Panc1 (cell line): ENCODE measurements at places on chromosomes 7 and 10. TPM values are rescaled to one million over a fixed set of nuclear protein-coding genes. Genes with fewer than 3 reads are reported as not detected.

The FAM171A1 gene
- 19.2 TPM for total RNA-seq

The ADGRA1 gene
- total RNA-seq, result 0.05 TPM

The RELN gene
- total RNA-seq, result 0.10 TPM

The NANOS1 gene
- total RNA-seq, result 18.0 TPM

The GALNT17 gene
- total RNA-seq, result not detected

The CYP3A4 gene
- 0.15 TPM for total RNA-seq

DNA sequence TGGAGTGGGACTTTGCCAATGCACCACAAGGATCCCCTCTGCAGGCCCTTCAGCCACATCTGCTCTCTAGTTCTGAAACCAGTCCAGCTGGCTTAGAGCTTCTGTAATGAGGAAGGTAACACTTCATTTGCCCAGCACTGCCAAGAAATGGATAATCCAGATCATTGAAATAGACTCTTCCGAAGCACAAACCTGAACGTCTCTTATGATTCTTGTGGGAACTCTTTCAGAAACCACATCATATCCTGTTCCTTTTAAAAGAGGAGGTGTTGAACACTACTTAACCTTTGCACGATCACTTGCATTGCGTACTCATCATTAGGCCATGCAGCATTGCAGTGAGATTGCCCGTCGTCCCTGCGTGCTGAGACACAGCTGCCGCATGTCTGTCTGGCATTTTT is 25.8 kb upstream of the PLPP4 start:
- DNase-seq, result no peak

DNA sequence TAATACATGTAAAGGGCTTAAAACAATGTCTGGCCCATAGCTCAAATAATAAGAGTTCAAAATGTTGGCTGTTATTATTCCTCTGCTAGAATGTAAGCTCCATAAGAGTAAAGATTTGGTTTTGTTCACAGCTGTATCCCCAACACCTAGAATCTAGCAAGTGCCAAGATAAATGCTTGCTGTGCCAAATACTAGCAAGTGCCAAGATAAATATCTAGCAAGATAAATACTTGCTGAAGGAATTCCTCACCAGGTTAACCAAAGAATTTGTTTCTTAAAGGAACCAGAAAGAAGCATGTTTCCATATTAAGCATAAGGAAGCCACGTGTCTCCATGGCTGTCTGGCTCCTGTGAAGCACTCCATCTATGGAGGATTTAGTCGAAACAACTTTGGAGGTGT is 235.2 kb upstream of the SP4 start:
- DNase-seq, result no peak

DNA sequence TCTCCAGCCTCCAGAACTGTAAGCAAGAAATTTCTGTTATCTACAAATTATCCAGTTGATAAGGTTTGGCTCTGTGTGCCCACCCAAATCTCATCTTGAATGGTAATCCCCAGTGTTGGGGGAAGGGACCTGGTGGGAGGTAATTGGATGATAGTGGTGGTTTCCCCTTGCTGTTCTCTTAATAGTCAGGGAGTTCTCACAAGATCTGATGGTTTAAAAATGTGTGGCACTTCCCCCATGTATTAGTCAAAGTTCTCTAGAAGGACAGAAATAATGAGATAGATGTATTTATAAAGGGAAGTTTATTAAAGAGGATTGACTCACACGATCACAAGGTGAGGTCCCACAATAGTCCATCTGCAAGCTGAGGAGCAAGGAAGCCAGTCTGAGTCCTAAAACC is 56.2 kb upstream of the APBB1IP start:
- DNase-seq, result no peak

DNA sequence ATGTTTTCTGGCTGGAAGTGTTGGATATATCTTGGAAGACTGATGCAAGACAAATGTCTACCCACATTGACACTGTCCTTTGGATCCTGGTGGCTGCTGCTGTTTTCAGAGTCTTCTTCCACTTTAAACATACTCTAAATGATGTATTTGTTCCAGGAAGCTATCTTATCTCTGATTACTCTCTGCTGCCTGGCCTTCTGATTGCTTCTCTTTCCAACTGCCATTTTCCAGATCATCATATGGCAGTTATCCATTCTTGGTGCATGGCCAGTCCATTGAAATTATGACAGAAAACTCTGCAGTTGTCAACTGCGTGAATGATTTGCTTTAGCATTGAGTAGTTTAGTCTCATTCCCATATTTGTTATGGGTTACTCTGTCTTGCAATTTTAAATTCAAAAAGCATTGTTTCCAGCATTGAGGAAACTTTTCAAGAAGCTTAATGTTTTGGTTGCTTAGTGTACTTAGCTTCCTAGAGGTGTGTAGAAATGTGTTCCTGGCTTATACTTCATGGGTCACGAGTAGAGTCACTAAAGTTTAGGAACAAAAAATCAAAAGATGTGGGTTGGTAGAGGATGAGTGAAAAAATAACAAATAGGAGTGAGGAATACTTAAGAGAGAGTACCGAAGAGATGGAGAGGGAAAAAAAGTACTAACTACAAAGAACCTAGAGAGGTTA is 268.3 kb upstream of the MTPN start:
- no peak for DNase-seq

DNA sequence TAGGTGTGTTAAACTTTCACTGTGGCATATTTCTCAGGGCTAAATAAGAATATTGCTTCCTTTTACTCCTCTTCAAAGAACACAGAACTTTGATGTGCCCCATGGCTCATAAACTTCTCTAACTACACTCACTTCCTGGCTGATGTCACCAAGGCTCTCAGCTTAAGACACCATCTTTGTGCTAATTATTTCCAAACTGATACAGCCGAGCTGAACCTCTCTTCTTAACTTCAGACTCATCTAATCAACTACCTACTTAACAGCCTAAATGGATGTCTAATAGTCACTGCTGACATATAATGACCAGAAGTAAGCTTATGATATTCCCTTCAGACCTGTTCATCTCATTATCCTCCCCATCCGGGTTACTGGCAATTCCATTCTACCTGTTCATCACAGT is 3.6 kb downstream of the C10orf67 start:
- no peak for DNase-seq

- DNase-seq, result no peak
These were observed 183.1 kb downstream of the TAX1BP1 start for GRCh38 chr7:27922907-27923641.

DNA sequence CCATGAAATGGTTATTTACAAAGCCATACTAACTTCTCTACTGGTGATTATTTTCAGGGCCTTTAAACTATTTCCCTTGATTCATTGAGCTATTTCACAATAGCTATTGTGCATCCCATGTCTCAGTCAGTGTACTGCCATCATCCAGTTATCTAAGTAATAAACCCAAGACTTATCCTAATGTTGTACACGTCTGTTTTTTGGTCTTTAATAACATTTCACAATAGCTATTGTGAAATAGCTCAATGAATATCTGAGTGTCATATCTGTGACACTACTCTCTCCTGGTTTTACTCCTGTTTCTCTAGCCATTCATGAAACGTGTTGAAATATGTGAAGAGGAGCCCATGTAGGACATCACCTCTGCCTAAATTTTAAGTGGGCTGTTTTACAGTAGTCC is 36.5 kb upstream of the TMEM140 start:
- DNase-seq, result no peak

GRCh38 chr10:118116715-118117449 is 70.1 kb upstream of the RAB11FIP2 start:
- DNase-seq, result no peak

DNA sequence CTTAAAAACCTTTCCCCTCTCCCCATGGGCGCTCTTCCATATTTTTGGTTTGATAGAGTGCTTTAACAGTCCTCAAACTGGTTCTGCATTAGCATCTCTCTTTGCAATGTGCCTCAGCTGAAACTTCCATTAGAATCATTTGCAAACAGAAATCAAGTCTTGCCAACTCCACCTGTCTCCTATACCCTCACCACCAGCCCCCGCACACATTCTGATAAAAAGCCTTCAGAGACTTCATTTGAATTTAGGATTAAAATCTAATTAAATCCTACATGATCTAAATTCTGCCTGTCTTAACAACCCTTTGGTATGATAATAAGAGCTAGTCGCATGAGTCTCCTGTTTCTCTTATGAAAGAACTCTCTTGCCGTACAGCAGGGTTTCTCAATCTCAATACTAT is 384.9 kb upstream of the ETV1 start:
- no peak for DNase-seq

DNA sequence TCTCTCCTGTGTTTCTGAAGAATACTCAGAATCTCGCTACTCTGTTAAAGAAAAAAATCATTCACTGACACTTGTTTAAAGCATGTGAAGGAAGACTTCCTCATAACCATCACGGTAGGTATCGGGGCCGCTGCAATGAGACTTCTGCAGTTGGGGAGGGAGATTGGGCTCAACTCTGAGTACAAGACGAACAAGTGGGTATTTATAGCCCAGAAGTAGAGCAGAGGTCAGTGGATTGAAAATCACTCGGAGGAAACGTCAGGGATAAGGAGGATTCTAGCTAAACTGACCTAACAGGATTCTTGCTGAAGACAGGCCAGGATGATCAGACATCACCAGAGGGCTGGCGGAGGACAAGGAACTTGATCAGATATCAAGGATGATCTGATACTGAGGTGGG is 33.3 kb downstream of the ITPRIP start:
- DNase-seq, result no peak

DNA sequence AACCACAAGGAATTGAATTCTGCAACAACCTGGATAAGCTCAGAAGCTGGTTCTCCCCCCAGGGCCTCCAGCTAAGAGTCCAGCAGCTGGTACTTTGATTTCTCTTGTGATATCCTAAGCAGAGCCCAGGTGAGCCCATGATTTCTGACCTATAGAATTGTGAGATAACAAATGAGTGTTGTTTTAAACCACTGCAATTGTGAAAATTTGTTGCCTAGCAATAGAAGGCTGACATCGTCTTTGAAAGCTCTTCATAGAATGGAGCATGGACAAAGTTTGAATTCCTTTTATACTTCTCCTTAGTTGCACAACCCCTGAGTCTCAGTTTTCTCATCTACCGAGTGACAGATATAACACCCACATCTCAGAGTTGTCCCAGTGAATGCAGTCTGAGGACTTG is 129.9 kb downstream of the TEX36 start:
- no peak for DNase-seq

- DNase-seq, result no peak
These were observed 251.1 kb downstream of the GPR37 start for GRCh38 chr7:124514471-124514870.

DNA sequence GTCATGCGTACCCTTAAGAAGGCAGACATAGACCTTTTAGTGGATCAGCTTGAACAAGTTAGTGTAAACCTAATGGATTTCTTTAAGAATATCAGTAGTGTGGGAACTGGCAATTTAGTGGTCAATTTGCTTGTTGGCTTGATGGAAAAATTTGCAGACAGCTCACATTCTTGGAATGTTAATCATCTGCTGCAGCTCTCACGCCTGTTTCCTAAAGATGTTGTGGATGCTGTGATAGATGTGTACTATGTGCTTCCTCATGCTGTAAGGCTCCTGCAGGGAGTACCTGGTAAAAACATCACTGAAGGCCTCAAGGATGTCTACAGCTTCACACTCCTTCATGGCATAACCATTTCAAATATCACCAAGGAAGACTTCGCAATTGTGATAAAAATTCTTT is 103.4 kb downstream of the ABCA13 start:
- no peak for DNase-seq

DNA sequence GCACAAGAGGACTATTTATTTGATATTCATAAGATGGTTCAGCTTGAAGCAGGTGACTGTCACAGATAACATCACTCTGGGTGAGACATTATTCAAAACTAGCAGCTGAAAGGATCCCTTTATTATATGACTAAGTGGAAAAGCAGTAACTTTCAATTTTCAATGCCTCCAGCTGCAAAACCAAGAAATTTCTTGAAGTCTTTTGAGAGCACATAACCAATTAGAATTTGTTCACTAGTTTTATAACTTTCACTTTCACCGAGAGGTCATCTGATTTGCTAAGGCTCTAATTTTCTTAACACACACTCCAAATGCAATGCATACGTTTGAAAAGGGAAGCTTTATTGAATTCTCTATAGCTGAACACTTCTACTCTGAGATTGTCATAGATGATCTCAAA is 88.6 kb upstream of the KLF14 start:
- DNase-seq, result no peak

DNA sequence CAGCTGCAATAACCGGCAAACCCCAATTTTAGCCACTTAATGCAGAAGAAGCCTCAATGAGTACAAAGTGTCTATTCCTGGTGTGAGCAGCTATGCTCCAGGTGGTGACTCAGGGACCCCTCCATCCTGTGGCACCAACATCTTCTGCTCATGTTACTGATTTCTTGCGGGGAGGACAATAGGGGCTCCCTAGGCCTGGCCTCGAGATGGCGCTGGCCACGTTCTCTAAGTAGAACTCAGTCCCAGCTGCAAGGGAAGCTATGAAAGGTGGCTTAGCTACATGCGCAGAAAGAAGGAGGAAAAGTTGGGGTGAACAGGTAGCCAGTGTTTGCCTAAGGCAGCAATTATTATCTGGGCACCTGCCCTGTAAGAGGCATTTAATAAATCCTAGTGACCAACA is 6.6 kb downstream of the GJD4 start:
- DNase-seq, result no peak

GRCh38 chr7:47610506-47611044 is 28.7 kb upstream of the TNS3 start:
- no peak for DNase-seq

- DNase-seq, result no peak
These were observed 730.0 kb upstream of the IGFBP3 start for GRCh38 chr7:46651070-46651469.

DNA sequence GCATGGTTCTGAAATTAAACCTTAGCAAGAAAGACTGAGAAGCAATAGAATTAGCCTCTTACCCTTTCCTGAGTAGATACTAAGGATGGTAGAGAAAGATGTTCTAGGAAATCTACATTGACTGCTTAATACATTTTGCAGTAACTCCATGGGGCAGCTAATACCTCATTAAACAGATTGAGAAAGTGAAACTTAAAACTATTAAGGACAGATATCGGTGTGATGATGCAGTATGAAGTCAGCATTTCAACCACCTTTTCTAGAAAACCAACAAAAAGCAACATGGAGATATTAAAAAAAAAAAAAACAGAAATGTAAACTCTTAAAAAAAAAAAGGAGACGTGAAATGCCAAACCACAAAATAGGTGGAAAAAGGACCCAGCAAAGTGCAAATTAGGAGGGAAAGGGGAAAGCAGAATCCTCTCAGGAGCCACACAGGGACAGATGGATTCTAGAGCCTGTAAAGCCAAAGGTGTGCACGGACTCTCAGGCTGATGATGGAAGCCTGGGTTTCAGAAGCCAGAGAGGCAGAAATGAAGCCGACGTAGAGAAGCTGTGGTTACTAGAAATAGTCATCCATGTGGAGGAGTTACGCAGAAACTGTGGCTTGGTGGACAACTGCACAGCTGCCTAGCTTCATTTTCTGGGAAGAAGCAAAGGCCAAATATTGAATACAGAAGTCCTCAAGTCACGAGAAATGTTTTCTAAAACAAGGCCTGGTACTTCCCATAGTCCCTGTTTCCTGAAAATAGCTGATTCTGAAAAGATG is 38.1 kb upstream of the GPR141 start:
- no peak for DNase-seq
